ENCODE measurements at places on chromosomes 12 and 14.

- no peak for DNase-seq
Observed at GRCh38 chr12:66162701-66163100, 7.1 kb downstream of the TMBIM4 start.

GRCh38 chr12:9718968-9719367 is 13.9 kb downstream of the CLECL1 start:
- no peak for DNase-seq

- DNase-seq: no peak
Observed at GRCh38 chr12:32889011-32889760, 7.4 kb downstream of the PKP2 start.

DNA sequence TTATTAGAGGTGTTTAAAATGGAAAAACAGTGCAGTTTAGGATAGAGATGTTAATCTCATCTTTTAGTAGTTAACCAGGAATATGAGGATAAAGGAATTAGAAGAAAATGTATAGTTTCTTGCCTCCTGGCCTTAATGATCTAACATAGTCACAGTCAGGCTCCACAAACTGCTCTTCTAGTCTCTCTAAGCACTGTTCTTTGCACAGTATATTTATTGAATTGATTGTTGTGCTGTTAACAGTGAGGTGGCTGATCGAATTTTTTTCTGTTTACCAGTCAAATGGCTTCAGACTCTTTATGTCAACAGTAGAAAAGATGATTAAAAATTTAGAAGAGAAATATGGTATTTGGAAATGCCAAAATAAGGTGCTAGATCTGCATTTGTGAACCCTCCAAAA is 37.8 kb downstream of the ATF7IP start:
- DNase-seq: no peak

GRCh38 chr12:57171668-57172067 is 24.2 kb upstream of the LRP1-AS start:
- no peak for DNase-seq
